NCI-H774 (cell line): ENCODE measurements at places on chromosomes 5 and 9.
A peak's percentile ranks its signal among the peaks of the same experiment; 100 is the strongest.

DNA sequence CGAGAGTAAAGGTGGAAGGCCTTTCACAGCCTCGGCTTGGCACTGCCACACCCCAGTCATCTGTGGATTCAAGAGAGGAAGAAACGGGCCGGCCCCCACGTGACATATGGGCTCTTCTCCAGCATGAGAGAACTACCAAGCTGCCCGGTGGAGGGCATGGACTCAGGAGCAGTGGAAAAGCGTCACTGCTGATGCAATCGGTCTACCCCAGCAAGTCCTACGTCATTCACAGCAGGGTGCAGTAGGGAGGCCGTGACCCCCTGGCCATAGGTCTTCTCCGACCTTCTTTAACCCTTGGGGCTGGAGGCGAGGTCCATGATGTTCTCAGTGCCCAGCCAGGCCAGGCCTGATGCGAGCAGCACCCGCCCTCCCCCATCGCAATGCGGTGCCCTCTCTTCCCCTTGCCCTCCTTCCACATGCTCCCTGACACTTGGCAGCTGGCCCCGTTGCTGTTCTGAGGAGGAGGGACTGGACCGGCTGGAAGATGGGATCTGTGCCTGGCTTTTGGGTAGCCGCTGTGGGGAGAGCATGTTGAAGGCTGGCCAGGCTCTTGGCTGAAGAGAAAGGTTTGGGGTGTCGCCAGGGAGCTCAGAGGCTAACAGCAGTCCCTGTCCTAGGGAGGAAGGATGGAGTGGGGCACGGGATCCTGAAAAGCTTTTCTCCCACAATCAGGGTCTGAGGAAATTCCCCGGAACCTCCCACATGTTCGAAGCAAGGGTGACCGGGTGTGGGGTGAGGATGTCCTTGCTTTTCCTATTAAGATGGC lies 89.8 kb downstream of the LIFR start:
- no peak for DNase-seq

DNA sequence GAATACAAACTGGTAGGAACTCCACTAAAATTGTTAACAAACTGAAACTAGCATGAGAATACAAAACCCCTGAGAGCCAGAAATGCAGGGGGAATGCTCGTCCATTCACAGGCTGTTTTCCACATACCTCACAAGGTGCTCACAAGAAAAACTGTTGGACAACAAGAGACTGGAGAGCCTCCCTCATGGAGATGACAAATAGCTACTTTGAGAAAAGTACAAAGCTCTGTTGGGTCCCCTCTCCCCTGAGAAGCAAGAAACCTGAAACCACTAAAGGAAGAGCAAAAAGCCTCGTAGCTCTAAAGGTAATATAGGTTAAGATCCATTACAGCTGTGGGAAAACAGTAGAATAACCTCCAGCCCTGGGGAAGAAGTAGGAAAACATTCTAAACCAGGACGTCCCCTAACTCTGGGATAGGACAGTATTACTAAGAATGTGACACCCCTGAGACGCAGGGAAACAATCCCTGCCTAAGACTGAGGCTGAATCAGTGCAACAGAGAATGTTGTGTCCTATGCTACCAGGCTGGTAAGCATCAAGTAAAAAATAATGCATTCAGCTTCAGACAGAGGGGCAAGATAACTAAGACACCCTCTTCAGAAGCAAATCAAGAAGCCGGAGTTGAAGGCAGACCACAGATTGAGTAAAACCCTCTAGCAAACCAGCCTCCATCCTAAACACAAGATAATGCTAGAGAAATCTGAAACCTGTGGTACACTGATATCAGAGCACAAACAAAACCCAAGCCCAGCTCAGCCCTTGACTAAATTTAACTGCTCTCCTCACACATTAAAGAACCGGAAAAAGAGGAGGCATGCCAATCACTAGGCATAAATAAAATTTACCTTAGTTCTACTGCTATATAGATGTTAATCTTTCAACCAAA lies 160.2 kb downstream of the SSBP2 start:
- no peak for DNase-seq

DNA sequence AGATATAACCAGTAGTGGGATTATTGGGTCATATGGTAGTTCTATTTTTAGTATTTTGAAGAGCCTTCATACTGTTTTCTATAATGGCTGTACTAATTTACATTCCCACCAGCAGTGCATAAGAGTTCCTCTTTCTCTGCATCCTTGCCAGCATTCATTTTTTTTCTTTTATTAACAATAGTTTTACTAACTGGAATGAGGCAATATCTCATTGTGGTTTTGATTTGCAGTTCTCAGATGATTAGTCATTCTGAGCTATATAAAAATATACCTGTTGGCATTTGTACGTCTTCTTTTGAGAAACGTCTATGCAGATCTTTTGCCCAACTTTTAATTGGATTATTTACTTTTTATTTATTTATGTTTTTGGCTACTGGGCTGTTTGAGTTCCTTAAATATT lies 1579.3 kb upstream of the CDH6 start:
- DNase-seq = no peak

DNA sequence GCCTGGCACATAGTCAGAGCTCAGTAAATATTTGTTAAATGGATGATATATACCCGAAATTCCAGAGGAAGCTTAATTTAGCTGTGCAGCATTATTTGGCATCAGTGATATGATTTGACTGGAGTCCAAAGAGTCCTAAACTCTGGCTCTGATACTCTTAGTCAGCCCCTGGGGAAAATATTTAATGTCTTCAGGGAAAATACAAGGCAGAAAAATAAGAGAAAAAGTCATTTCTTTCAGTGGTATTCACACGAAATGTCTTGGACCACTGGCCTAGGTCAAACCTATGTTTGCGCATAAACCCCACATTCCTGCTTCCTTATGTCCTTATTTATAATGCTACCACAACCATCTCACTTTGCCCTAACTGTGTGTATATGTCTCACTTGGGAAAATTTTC lies 23.8 kb downstream of the GLRA1 start:
- DNase-seq = no peak

DNA sequence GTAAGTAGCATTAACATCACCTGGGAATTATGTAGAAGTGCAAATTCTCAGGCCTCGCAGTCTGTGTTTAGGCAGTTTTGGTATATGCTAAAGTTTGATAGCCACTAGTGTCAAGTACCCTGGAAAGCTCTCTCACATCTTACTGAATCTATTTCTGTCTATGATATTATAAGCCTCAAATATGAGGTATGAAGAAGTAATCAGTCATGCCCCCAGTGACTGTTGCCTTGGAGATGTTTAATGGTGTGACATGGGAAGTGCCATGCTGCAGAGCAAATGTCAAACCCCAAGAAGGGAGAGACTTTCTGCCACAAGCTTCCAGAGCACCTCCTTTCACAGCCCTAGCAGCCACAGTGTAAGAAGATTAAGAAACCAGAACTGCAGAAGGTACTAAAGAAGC lies 9.8 kb upstream of the PDE8B start:
- no peak for DNase-seq

- no peak for DNase-seq
Measured at GRCh38 chr5:90878549-90879196, 320.1 kb downstream of the ADGRV1 start.

- DNase-seq = no peak
Measured at GRCh38 chr9:86749161-86749893, 198.0 kb downstream of the GAS1 start.

GRCh38 chr5:6505416-6505755 lies 56.7 kb downstream of the UBE2QL1 start:
- DNase-seq = peak; percentile 83

- DNase-seq = no peak
Measured at GRCh38 chr5:67090593-67090992, 106.0 kb downstream of the CD180 start.

- no peak for DNase-seq
Measured at GRCh38 chr5:109479260-109479860, 69.6 kb upstream of the PJA2 start.

- DNase-seq = no peak
Measured at GRCh38 chr5:150209099-150209635, 19.3 kb downstream of the SLC6A7 start.

DNA sequence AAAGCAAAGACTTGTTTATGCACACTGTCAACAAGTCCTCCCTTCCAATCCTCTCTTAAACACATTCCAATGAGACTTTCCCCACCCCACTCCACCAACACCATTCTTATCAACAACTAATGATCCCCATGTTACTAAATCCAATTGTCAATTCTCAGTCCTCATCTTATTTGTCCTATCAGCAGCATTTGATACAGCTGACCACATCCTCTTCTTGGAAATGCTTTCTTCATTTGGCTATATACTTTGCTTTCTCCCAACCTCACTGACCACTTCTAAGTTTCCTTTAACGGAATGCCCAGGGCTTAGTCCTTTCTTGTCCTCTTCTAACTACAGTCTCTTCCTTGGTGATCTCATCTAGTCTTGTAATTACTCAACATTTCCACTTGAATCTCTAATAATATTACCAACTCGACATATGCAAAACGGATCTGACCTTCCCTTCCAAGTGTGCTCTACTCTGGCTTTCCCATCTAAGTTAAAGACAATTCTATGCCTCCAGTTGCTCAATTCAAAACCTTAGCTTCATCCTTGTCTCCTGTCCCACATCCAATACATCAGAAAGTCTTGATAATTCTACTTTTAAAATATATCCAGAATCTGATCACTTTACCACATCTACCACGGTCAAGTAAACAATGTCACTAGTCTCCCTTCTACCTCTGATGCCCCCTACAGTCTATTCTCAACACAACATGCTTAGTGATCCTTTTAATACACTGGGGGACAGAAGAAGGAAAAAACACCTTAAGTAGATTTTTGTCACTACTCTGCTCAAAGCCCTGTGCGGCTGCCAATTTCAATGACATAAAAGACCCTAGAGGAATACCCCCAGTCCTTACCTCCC lies 25.5 kb downstream of the AGTPBP1 start:
- no peak for DNase-seq

GRCh38 chr9:98342820-98343210 lies 87.4 kb upstream of the TBC1D2 start:
- no peak for DNase-seq

GRCh38 chr5:146079695-146080373 lies 25.5 kb downstream of the PLAC8L1 start:
- DNase-seq = no peak

DNA sequence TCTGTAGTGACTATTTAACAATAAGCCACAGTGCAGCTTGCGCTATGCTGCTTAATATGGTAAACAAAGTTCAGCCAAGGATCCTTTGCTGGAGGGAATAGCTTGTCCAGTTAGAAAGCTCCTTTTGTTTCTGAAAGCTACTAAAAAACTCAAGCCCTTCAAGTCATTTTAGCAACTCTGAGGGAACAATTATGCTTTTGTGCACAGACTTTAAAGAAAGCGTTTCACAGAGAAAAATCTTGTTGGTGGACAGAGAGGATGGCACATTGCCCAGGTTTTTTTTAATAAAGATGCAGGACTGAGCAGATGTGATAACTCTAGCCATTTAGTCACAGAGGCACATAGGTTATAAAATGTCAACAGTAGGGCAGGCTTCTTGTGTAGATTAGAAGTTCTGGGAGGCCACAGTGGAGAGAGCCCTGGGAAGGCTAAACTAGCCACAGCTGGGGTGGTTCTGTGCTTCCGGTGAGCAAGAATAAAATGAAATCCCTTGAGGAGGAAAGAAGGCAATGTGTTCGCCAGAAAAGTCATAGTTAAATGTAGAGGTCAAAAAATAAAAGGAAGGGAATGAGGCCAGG lies 63.4 kb downstream of the ALDH7A1 start:
- DNase-seq = no peak

DNA sequence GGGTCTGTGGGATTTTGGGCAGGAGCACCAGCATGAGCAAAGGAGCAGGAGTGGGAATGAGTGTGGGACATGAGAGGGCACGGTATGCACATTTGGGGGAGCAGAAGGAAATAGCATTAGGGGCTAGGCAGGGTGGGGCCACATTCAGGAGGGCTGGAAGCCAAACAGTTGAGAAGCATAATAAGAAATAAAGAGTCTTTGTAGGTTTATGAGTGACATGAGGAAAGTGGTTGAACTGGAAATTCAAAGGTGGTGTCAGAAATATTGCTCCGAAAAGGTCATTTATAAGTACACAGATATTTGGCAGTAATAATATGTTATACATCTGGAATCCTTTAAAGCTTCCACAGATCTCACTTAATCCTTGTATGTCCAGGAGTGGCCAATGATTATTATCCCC lies 26.4 kb downstream of the ARHGEF28 start:
- DNase-seq = no peak

DNA sequence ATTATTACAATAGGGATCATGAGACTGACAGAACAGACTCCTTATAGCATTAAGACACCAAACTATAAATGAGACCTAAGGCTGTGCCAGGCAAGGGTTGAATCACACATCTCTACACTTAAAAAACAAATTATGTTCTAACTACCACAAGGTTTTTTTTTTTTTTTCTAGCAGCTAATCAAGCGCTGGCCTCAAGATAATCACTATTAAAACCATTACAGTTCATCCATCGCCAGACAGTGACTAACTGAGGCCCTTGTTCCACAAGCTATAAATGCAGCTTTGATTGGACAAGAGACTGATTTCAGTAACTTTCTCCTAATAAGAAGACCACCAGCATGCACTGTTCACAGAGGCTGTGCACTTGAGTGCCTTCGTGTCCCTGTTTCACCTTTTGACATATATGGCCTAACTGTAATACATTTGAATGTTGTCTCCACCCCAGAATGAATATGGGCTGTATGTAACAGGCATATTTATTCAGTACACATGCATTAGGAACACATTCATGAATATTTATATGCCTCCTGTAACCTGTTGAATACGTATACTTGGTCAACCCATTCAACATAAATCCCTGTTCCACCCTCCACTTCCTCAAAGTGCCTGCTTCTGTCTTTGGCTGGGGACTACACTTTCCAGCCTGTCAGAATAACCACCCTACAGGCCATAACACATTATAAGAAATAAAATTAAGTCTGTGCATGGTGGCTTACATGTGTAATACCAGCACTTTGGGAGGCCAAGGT lies 22.8 kb upstream of the ZNF131 start:
- DNase-seq = no peak

GRCh38 chr5:144698484-144698883 lies 527.8 kb downstream of the KCTD16 start:
- no peak for DNase-seq

DNA sequence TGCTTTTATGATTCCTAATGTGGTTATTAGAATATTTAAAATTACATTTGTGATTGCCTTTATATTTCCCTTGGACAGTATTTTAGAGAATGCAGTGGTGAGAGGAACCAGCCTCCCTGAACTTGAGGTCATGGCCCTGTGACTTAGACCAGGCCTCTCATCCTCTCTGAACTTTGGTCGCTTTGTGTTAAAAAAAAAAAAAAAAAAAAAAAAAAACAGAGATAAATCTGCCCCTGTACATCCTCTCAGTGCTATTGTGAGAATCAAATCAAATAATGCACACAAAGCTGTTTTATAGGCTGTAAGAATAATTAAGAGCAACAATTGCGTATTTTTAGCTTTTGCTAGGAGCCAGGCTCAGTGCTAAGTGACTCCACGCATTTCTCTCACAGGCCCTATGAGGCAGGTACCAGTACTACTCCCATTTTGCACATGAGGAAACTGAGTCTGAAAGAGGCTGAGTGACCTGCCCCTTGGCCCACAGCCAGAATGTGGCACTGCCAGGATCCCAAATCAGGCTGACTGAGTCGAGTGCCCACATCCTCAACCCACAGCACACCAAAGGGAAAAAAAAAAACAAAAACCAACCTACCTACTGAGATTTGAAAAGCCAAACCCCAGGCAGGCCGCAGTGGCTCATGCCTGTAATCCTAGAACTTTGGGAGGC lies 110.3 kb upstream of the LARP1 start:
- DNase-seq = no peak

- no peak for DNase-seq
Measured at GRCh38 chr9:311841-312240, 97.2 kb downstream of the DOCK8 start.

- no peak for DNase-seq
Measured at GRCh38 chr5:19125956-19126713, 861.9 kb downstream of the CDH18 start.
